ENCODE measurements at places on chromosomes 4 and X.

- DNase-seq = no peak
Observed at GRCh38 chrX:46665232-46666152, 91.9 kb downstream of the CHST7 start.

- DNase-seq = no peak
Observed at GRCh38 chr4:153465615-153466080, 512 bp upstream of the TMEM131L start.

- DNase-seq = no peak
Observed at GRCh38 chrX:307261-308111, 11.1 kb downstream of the GTPBP6 start.

GRCh38 chrX:107678957-107679740, 50.8 kb downstream of the PRPS1 start:
- DNase-seq = no peak

DNA sequence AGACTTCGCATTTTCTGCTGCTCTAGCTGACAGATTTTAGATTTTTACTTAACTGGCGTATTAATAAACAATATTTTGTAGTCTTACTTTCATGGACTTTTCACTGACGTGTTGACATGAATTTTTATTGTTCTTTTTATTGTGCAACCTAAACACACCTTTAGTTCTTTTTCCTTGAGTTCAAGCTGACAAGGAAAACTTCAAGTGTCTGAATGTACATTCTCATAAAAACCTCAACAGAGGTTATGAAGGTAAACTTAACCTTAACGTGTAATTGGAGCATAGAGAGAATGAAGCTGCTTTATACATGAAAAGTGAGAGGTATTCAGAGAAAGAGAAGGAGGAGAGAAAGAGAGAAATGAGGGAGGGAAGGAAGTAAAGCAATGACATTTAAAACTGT, 364.3 kb upstream of the CT83 start:
- DNase-seq = no peak

- DNase-seq = no peak
Observed at GRCh38 chrX:129769467-129770154, 10.1 kb upstream of the SASH3 start.

- no peak for DNase-seq
Observed at GRCh38 chr4:8272472-8273428, 3.2 kb downstream of the HTRA3 start.

- DNase-seq = no peak
Observed at GRCh38 chr4:37903901-37904300, 13.0 kb downstream of the TBC1D1 start.

GRCh38 chr4:153466949-153467896, 1.1 kb downstream of the TMEM131L start:
- DNase-seq = no peak

DNA sequence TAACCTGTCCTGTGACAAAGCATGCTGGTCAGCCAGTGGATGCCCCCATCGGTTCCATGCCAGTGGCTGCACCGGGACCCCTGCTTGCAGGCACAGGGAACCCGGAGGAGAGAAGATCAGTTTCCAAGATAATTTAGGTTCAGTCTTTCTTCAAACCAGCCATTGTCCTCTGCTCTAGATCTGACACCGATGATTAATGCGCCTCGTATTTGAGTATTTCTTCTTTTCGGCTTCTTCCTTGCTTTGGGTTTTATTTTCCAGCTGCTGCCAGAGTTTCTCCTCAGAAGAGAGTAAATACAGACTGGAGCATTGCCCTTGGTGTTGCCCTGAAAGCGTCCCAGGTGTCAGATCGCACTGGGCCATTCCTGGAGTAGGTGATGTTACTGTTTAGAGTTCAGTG, 19.2 kb upstream of the BCOR start:
- DNase-seq = no peak

DNA sequence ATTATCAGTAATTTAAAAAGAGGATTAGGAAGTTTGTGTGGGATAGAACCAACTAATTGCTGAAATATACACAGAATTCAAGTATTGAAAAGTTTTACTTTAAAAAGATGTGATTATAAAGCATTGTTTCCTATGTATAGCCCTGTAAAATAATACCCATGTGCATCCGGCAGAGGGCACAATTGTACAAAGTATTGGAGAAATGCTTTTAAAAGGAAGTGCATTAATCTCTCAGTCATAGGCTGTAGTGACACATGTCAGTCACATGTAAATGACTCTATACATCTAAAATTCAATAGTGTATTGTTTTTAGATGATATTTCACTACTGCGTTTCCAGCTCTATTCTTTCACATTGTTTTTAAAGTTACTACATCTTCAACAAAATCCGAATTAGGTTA, 9.7 kb upstream of the GEMIN8 start:
- DNase-seq = no peak

DNA sequence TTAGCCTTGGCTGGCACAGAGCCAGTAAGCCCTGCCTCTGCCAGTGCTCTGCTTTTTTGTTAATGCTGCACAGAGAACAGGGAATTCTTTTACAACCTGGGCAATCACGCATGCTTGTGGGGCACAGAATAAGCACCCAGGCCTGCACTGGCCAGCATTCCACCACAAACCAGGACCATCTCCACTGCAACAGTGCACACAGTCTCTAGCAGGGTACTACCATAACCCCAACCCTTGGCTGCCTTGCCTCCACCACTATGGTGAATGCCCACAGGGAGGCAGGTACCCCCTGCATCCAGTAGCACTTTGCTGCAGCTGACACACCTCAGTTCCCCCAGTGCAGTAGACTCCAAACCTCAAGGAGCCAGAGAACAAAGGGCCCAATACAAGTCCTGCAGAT, 19.2 kb upstream of the FAAH2 start:
- no peak for DNase-seq

GRCh38 chr4:18155067-18156041, 133.8 kb upstream of the LCORL start:
- no peak for DNase-seq

GRCh38 chr4:80237992-80238391, 28.5 kb upstream of the FGF5 start:
- DNase-seq = no peak

- no peak for DNase-seq
Observed at GRCh38 chr4:134747108-134747805, 545.7 kb upstream of the PABPC4L start.

DNA sequence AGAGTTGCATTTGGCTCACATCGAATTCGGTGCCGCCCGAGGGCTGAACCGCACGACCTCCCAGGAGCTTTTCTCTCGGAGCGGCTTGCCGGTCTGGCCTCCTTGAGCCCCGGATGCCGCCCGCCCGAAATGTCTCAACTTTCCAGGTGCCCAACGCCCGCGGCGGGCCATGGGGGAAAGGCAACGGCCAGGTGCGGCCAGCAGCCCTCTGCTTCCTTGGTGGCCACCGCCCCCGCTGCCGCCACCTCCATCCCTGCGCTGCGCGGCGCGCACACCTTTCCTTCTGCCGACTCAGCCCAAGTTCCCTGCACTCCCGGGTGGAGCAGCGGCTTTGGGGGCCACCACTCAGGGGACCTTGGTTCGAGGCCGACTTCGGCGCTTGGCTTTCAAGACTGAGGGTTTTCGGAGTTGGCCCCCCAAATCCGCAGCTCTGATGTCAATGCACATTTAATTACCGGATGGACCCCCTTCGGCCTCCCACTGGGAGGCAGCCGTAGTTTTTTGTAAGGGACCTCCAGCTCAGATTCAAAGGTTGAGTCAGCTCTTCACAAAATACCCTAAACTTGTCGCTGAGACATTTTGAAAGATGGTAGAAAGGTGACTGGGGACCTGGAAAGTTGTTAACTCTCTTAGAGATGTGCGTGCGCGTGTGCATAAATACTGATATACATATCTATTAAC, 1.1 kb downstream of the AFF2 start:
- no peak for DNase-seq

DNA sequence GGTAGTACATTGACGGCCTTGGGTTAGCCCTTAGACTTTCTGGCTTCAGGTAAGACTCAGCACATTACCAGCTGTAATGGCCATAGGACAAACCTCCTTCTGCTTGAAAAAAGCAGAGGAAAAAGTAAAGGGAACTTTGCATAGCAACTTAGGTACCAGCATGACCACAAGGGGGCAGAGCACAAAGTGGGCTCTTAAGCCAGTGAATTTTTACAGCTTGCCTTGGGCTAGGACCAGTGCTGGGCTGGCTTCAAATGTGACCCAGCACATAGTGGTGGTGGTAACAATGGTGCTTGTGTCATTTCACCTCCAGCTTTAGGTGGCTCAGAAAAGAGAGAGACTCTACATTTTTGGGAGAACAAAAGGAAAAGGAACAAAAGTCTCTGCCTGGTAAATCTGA, 66.1 kb downstream of the KLHL4 start:
- DNase-seq = no peak

DNA sequence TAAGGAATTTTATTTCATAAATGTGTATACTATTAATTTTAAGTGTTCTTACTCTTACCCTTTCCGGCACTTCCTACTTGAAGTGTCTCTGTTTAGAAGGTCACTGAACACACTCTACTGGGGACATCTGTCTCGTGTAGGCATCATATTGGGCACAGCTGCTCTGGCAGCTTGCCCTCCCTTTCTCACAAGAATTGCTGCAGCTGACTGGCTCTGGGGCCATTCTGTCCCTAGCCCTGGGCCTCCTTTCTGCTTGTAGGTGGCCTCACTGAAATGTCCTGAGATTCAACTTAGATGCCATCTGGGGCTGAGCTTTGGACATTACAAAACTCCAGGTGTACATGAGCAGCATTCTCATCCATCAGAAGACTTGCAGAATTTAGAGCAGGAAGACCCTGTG, 49.6 kb downstream of the SMAD1 start:
- DNase-seq = no peak

- DNase-seq = no peak
Observed at GRCh38 chr4:16846540-16847117, 51.8 kb downstream of the LDB2 start.

DNA sequence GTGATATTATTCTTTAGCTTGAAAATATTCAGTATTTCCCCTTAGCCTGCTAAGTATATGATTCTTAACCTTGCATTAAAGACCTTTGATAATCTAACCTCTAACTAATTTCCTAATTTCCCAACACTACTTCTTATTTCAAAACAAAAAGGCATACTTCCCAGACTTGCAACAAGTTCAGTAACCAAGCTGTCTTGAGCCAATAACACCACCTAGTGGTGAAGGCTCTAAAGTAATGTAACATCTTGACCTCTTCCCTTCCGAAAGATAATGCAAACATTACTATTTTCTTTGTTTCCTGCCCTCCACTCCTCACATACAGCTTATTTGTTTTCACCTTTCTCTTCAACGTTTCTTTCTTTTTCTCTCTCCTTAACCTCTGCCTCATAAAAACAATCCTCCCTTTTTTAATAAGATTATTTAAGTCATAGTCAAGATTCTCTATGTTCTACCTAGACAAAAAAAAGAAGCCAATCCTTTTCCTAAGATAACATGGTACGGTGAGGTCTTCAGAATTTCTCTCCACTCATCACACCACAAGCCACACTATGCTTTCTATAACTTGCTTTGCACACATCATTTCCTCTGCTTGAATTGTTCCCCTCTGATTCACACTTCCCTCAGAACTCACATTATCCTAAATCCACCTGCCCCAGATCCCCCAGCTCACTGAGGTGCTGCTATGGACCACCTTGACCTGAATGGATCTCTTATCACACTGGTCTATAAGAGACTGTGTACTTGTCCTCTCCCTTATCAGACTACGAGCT, 3.5 kb downstream of the FAT1 start:
- DNase-seq = no peak

- no peak for DNase-seq
Observed at GRCh38 chr4:764405-765169, 59.0 kb downstream of the PCGF3 start.

DNA sequence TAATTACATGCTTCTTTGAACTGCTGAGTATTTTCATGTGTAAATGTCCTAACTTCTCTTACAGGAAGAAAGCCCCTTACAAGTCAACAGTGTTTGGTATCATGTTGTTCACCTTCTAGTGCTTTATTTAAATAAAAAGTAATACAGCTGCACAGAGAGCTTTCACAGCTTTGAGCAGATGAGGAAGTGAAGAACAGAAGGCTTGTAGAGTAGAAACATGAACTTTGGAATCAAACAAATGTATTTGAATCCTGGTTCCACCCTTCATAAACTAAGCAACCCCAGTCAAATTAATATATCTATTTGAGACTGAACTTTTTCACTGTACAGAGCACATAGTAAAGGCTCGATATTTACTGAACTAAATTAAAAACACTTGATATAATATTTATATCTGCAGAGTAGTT, 120.5 kb downstream of the CAMK2D start:
- DNase-seq = no peak

DNA sequence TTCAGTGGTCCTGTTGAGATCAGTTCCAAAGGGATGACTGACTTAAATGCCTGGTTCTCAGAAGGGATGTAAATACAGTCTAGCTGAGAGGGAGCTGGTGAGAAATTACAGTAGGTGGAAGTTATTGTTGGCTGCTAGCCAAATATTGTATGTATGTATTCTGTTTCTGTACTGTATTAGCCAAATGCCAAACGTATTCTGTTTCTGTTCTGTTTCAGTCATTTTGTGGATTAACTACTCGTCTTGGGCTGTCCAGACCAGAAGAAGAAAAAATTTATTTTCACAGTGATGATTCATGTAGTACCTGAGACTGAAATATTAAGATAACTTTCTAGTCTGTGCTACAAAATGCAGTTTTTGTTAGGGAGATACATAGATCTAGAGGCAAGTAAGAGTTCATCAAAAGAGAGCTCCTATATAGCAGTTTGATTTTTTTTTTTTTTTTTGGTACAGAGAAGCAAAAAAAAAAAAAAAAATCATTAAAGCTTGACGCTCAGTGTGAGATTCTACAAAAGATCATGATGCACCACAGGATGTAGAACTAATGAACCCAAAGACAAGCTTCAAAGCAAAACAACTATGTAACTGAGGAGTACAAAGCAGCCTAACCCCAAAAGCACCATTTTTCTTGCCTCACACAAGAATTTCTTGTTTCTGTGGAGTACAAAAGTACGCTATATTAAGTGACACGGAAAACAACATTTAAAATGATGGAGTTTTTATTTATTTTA, 54.8 kb downstream of the CASP6 start:
- DNase-seq = no peak

GRCh38 chr4:156829201-156829873, 142.3 kb downstream of the PDGFC start:
- no peak for DNase-seq

GRCh38 chr4:112173593-112174558, 28.6 kb downstream of the FAM241A start:
- DNase-seq = no peak

DNA sequence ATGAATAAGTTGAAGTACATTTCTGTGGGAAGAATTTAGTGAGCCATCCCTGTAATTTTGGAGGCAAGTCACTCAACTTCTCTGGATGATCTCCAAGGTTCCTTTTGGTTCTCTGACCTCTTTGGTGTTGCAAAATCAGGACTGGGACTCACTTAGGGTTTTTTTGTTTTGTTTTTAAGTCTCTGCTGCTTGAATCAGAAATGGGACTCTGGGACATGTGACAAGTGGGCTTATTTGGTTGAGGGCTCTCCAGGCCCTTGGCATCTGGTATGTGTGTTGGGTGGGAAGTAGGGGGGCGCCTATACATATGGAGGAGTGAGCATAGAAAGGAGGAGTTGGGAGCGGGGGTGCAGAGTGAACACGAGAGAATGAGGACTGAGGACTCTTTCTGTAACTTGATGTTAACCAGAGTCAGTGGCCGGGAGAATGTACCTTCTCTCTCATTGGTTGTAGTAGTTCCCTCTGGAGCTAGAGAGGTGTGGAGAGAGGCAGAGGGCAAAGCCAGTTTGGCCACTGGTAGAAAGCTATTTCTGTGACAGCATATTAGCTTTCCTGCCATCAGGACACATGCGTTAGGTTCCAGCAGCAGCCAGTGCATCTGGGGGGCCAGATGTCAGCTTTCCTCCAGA, 1.9 kb downstream of the ARHGAP10 start:
- no peak for DNase-seq

Measured in cerebellar nuclear complex (tissue), 1 donor.